ENCODE measurements at places on chromosomes 5 and 9.

- DNase-seq: no peak
Measured at GRCh38 chr5:60719329-60719728, 19.4 kb upstream of the DEPDC1B start.

DNA sequence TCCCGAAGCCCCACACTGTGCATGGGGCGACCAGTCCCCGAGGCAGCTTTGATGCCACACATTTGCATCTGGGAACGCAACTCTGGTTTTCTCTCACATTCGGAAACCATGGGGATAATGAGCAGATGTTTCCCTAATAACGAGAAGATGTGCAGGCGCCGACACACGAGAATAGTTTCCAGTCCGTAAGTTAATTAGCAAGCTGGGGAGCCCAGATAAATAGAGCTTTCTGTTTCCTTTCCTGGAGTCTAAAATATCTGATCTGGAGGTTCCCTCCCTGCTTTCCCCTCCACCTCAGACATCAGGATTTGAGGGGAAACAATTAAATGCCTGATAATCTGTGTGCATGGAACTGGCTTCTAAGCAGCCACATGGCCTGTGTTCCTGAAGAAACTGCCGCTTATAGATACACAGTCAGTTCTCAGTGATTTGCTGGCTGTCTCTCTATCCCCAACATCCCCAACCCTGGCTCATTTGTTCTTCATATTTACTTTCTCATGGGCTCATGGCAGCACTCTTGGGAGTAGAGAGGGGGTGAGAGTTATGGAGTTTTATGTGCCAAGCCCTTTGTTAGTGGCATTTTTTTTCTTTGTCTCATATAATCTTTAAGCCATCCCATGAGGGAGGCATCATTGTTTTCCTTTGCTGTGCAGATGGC is 62.8 kb downstream of the PDZD2 start:
- DNase-seq: no peak

- DNase-seq: no peak
Measured at GRCh38 chr9:126516936-126517832, 96.5 kb upstream of the LMX1B start.

DNA sequence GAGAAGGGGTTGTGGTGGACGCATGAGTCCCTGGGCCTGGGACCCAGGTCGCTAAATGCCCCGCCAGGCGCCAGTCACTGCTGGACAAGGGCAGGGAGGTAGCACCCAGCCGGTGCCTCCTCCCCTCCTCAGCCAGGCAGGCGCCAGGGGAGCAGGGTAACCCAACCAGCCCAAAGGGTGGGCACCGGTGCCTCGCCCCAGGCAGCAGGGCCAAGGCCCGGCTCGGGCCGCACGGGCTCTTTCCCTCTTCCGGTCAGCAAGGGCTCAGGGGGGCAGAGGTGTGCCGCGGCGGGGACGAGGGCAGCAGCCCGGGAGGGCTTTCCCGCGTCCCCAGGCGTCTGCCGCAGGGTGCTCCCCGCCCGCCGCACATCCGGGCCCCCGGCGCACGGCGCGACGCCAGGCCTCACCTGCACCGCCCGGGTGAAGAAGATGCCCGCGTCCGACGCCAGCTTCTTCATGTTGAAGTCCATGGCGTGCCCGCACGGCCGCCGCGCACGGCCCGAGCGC is 393 bp downstream of the SH3GLB2 start:
- no peak for DNase-seq

DNA sequence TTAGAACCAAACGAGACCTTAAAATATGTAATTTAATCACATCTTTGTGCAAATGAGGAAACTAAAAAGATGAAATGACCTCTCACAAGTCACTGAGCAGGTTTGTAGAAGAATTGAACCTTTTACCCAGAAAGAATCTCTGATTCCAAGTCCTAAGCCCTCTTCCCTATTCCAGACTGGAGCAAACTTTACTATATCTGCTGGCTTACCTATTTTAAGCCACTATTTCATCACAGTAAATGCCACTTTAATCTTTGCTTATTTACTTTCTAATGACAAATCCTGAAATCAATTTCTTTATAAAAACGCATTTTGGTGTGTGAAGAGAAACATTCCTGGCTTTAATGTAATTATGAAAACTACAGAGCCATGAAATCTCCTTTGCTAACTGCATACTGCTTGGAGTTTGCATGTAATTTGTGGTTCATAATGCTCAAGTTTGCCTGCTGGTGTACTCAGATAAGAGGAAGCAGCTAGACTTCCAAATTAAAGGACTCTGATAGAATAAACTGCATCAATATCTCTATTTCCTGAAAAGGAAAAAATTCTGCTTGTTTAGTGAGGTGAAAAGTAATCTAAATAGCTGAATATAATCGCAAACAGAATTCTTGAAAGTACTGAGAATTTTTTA is 121.2 kb downstream of the RAB3C start:
- DNase-seq: no peak

DNA sequence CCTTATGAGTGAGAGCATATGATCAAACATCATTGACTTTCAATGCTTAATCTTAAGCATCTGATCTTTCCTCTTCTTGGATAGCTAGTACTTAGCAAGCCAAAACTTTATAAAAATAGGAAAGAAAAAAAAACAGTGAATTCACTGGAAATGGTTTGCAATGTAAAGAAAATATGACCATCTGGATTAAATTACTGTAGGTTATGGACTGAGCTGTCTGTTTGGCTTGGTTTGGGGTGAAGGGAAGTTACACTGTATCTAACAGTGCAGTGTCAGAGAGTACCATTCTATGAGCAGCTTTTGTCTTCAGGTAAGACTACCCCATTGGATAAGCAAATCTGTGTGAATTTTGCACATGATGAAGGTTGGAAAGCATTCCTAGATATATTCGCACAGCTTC is 151.4 kb downstream of the TLE1 start:
- DNase-seq: no peak

- DNase-seq: no peak
Measured at GRCh38 chr5:9776525-9776924, 146.4 kb upstream of the TAS2R1 start.

DNA sequence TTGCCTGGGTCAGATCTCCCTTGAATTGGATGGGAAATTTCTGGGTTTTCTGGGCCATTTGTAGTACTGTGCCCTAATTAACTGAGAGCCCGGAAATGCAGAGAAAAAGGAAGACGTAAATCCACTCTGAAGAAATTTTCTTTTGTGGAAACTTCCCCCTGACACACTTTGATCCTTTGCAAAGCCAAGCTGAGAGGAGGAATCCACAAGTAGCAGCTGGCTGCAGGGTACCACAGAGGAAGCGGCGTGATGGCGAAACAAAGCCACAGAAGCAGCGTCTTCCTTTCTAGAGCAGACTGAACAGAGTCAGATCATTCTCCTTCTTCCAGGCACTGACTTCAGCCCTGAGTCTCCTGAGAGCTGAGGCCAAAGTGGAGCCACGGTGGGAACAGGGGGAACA is 47.1 kb upstream of the ZNF354A start:
- no peak for DNase-seq

GRCh38 chr9:19481121-19481870 is 72.5 kb downstream of the ACER2 start:
- DNase-seq: no peak

DNA sequence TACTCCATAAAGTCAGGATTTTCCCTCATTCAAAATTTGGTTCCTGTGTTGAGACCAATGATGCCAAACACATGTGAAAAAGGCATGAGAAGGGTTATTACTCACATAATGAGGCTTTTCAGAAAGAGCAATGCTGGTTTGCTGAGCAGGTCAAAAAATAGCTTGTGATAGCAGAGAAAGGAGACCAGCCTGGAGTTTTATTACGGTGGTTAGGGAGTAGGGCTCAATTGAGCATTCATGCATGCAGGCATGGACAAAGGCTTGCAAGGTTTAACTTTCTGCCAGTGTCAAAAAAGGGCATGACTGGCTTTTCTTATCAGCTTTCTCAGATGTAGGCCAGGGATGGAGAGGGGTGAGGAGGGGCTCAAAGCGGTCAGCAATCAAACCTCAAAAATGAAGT is 628.3 kb downstream of the DNAH5 start:
- no peak for DNase-seq

GRCh38 chr9:121682201-121682600 is 30.8 kb downstream of the DAB2IP start:
- no peak for DNase-seq

- no peak for DNase-seq
Measured at GRCh38 chr9:132144708-132145365, 17.0 kb upstream of the NTNG2 start.

GRCh38 chr9:16294133-16294770 is 576.2 kb downstream of the BNC2 start:
- no peak for DNase-seq

- no peak for DNase-seq
Measured at GRCh38 chr9:130286781-130287428, 21.3 kb downstream of the HMCN2 start.

GRCh38 chr9:93369686-93370085 is 81.8 kb upstream of the FAM120A start:
- no peak for DNase-seq

- no peak for DNase-seq
Measured at GRCh38 chr9:101427358-101427757, 8.2 kb downstream of the ALDOB start.

DNA sequence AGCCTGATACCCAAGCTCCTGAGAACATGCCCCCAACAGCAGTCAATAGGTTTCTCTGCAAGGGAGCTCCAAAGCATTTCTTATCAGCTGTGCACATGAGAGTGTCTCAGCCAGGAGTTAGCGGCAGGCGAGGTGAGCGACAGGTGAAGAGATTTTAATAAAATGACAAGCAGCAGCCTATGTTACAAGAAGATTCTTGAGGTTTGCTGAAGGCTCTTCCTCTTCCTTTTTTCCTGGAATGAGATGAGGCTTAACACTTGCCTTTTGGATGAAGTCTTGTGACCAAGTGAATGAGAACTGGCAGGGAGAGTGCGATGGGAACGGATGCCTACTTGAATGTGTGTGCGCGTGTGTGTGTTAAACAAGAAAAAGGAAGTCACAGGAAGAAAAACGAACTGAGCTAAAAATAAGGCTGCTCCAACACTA is 76.1 kb downstream of the SHB start:
- no peak for DNase-seq

DNA sequence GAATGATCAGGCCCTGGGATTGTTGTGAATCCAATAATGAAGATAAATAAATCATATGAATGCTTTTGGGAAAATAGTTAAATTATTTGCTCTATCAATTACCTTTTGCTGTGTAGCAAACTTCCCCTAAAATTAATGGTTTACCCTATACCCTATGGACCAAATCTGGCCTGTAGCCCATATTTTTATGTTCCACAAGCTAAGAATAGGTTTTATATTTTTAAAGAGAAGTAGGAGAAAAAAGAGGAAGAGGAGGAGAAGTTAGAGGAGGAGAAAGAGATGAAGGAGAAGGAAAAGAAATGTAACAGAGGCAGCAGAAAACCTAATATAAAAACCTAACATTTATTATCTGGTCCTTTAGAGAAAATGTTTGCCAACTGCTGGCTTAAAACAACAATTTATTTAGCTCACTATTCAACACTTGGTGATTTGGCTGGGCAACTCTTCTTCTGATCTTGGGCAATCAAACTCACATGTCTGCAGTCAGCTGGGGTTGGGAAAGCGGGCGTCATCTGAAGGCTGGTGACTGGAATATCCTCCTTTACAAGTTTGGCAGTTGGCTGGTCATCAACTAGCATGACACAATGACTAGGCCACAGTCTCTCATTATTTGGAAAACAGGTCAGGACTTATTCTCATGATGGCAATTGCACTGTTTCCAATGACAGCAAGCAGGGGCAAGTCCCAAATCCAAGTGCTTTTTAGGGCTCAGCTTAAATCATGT is 522.9 kb downstream of the RASEF start:
- no peak for DNase-seq

DNA sequence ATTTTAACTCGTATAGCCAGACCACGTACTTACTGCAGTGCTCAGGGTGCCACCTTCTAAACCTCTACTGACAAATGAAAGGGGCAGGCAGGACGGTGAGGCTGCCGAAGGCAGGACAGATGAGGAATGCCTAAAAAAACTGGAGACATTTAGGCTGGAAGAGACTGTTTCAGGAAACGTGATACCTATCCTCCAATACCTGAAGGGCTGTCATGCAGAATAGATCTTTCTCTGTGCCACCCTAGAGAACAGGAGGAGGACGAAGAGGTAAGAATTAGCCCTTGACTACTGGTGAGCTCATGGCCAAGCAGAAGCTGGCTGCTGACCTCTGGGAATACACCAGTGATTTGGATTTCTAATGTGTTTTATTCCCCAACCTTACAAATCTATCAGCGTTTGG is 139.4 kb downstream of the EFNA5 start:
- no peak for DNase-seq

DNA sequence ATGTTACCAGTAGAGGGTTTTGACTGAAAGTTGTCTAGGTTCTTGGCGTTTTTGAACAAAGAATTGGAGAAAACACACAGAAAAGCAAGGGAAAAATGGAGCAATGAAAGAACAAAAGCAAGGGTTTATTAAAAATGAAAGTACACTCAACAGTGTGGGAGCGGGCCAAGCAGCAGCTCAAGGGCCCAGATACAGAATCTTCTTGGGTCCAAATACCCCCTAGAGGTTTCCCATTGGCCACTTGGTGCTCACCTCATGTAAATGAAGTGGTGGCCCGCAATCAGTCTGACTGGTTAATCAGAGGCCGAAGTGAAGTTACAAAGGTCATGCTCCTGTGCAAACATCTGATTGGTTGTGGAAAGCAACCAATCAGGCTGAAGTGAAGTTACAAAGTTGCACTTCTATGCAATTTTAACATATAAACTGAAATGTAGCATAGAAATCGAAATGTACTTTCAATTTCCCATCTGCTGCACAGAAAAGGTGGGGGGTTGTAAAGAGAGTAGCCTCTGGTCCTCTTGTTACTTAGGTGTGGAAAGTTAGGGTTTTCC is 1.9 kb upstream of the GM2A start:
- no peak for DNase-seq

DNA sequence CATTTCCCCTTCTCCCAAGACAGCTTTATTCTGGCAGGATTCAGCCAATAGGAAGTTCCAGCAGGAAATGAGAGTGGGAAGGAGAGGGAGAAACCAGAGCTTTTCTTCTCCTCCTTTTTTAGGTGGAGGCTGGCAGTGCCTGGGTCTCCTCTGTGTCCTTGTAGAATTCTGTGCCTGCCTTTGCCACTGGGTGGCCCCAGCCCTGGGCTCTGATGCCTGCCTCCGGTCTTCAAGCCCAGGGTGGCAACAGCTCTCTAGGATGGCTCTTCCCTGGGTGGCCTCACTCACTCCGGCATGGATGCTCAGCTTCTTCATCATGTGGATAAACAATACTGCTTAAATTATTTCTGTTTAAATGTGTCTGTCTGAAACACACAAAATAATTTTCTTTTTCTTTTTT is 694.8 kb downstream of the SEMA5A start:
- DNase-seq: no peak

DNA sequence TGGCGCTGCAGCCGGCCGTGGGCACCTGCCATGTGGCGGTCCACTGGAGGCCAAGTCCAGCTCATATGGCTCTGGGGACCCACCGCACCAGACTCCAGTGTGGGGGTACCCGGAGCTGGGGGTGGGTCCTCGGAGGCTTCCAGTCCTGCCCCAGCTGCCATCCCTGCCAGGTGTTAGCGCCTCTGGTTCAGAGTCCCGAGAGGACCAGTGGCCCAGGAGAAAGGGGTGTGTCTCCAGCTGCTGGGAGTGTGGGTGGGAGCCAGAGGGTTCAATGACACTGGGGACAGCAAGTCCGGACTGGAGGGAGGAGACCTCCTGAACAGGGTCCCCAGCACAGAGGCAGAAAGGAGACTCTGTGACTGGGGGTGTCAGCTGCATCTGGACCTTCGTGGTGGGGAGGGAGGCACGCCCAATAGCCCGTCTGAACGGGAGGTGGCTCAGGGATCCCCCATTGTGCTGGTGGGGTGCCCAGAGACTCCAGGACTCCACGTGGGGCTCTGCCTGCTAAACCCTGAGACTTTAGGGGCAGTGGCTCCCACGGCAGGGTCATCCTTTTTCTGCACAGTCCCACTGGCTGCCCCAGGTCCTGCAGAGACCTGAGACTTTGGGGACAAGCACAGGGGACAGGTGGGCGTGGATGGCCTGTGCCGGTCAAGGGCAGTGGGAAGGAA is 2.4 kb upstream of the AHRR start:
- DNase-seq: no peak
